ENCODE measurements at places on chromosomes 7 and 10.
A peak's percentile ranks its signal among the peaks of the same experiment; 100 is the strongest.

GRCh38 chr7:123789817-123790216, 41.0 kb upstream of the WASL start:
- no peak for DNase-seq

- DNase-seq, result no peak
Measured at GRCh38 chr10:10699427-10699826, 318.2 kb upstream of the CELF2 start.

DNA sequence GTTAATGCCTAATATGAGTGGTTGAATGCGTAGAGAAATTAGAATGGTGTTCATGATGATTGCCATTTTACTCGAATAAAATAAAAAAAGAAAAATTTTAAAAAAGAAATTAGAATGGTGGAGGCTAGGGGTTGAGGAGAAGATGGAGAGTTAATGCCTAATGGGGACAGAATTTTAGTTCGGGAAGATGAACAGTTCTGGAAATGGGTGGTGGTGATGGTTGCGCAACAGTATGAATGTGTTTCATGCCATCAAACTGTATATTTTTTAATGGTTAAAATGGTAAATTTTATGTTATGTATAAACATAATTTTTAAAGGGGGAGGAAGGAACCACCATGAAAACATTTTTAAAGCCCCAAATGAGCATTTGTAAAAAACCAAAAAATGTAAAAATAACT, 140.1 kb upstream of the AGK start:
- no peak for DNase-seq

DNA sequence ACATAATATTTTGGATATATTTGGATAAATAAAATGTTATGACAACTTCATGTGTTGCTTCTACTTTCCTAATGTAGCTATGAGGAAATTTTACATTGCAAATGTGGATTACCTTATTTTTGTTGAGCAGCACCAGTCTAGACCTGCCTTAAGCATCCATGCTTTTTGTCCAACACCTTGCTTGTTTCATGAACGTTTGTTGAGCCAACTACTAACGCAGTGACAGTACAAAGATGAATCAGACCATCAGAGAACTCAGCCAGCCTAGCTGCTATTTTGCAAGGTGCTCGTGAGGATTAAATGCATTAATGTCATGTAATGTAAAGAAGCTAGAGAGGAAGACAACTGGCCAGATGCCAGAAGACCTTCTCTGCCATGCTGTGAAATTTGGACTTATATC, 1.1 kb upstream of the ZC3HAV1L start:
- no peak for DNase-seq

- no peak for DNase-seq
Measured at GRCh38 chr7:123367484-123368122, 166.8 kb downstream of the IQUB start.

GRCh38 chr10:25778646-25779045, 155.4 kb upstream of the MYO3A start:
- no peak for DNase-seq

DNA sequence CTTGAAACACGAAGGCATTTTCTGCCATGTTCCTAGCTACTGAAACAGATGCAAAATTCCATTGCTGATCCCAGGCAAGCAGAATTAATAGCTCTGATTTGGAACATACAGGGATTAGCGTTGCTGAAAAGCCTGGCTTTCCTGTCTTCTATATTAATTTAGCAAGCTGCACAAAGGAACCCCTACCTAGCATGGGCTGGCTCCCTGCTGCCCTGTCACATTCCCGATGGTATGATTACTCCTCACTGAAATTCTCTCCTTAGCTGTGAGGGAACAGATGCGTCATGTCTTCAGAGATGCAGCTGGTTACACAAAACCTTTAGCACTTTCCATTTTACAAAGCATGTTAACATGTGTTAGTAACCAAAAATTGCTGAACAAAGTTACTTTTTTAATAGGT, 878.9 kb downstream of the TYW1 start:
- DNase-seq, result no peak

DNA sequence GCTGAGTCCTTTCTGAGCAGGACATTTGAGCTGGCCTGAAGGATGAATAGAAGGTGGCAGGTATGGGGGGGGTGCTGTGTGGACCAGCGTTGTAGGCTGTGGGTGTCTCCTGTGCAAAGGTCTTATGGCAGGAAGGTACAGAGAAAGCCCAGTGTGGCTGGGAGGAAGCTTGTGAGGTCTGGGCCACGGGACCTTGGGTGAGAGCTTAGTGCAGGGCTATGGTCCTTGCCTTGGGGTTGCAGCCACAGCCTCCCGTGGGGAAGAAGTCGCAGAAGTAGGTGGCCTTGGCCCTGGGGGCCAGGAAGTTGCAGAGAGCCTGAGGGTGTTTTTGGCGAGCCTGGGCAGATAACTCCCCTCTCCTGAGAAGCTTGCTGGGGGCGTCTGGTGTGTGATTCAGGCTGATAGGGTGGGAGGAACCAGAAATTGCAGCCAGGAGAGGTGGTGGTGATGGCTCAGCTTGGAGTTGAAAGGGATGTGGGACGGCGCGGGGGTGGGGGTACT, 172.0 kb upstream of the TNRC18 start:
- no peak for DNase-seq

- peak; percentile 8 for DNase-seq
Measured at GRCh38 chr7:134327896-134328295, 11.2 kb upstream of the SLC35B4 start.

GRCh38 chr10:48939790-48940325, at the start of gene LRRC18:
Gene LRRC18, minus strand, starts transcription at chr10:48939840. Its CDS starts 25,685 bp downstream, at chr10:48914155.
- DNase-seq, result no peak

DNA sequence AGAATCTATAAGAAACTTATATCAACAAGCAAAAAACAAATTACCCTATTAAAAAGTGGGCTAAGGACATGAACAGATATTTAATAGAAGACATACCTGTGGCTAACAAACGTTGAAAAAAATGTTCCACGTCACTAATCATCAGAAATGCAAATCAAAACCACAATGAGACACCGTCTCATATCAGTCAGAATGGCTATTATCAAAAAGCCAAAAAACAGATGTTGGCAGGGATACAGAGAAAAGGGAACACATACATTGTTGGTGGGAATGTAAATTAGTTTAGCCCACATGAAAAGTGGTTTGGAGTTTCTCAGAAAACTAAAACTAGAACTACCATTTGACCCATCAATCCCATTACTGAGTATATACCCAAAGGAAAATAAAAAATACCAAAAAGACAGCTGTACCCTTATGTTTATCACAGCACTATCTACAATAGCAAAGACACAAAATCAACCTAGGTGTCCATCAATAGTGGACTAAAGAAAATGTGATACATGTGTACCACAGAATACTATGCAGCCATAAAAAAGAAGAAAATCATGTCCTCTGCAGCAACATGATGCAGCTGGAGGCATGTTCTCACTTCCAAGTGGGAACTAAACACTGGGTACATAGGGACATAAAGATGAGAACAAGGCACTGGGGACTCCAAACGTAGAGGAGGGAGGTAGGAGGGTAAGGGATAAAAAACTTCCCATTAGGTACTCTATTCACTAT, 83.8 kb upstream of the TMEM168 start:
- no peak for DNase-seq

DNA sequence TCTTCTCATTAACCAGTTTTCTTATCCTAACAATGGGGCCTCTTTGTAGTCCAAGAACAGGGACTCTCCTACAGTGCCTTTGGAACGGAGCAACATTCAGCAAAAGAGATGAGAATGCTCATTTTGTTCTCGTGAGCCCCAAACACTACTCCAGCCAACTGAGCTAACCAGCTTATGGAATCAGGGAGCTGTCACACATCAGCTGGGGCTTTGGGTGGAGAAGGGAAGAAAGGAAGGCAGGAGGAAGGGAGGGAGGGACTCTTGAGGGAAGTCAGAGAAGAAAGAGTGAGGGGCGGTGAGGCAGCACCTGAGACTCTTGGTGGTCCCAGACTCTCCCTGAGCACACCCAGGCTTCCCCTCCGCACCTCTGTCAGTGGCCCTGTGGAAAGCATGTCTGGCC, 123.1 kb downstream of the CLEC2L start:
- no peak for DNase-seq

DNA sequence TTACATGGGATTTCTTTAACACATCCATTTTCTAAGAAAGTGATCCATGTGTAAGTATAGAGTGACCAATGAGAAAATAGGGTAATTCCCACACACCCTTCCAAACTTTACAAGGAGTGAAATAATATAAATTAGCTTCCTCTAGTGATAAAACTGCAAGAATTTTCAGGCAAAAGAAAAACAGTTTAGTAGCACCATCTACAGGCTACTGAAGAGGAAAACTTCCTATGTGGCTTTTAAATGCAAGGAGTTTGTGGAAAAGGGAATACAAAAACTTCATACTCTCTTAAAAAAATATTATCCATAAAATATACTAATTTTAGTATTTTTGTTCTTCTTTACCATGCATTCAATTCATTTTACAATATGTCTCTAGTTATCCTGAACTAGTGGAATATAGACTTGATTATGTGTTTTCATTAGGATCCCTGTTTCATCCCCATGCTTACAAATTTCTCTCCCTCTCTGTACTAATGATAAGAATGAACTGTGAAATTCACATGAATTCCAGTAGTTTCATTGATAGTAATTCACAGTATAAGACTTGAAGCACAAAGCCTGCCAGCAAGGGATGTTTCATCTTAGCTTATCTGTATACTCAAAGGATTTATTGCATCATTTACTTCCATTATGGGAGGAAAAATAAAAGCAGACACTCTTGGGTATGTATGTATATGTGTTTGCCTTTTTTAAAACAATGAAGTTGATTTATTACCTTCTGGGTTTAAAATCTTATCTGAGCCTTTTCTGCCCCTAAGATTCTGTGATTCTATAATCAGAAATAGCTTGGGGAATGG, 442.9 kb downstream of the AUTS2 start:
- DNase-seq, result no peak

- peak; percentile 22 for DNase-seq
Measured at GRCh38 chr7:44477063-44477830, 13.2 kb downstream of the NUDCD3 start.

GRCh38 chr7:134367956-134368749, 51.4 kb upstream of the SLC35B4 start:
- DNase-seq, result no peak

All from stimulated activated CD8-positive, alpha-beta memory T cell treated with anti-CD3 and anti-CD28 coated beads, Interleukin-7, amount 100 ng/mL, for 1 hour (primary cell).